ENCODE measurements at places on chromosomes 12 and 14. TPM values are rescaled to one million over a fixed set of nuclear protein-coding genes. Genes with fewer than 3 reads are reported as not detected.

The KRT78 gene
- not detected for total RNA-seq

The PLEKHH1 gene
- 0.98 TPM for total RNA-seq

The POTEG gene
- total RNA-seq = not detected

The DIO2 gene
- under 0.01 TPM for total RNA-seq

The TOMM20L gene
- not detected for total RNA-seq

The NRL gene
- total RNA-seq = 0.78 TPM

The MAPK1IP1L gene
- total RNA-seq = 47.8 TPM

The PZP gene
- not detected for total RNA-seq

The PGAM5 gene
- 40.8 TPM for total RNA-seq

The HOXC9 gene
- 2.9 TPM for total RNA-seq

The NKX2-8 gene
- not detected for total RNA-seq

The SGPP1 gene
- 27.8 TPM for total RNA-seq

The CMTM5 gene
- not detected for total RNA-seq

The SLC10A1 gene
- not detected for total RNA-seq

The CEP83 gene
- total RNA-seq = 24.0 TPM

The RNASE12 gene
- not detected for total RNA-seq

The BCL11B gene
- 0.37 TPM for total RNA-seq

The C12orf54 gene
- total RNA-seq = not detected

The RAPGEF3 gene
- 7.4 TPM for total RNA-seq

The TMCC3 gene
- total RNA-seq = 2.2 TPM

The GDF11 gene
- total RNA-seq = 4.0 TPM
